ENCODE measurements at places on chromosomes 5 and 9. TPM values are rescaled to one million over a fixed set of nuclear protein-coding genes. Genes with fewer than 3 reads are reported as not detected.

GRCh38 chr5:6365142-6365976, 13.0 kb downstream of the MED10 start:
- H3K27ac ChIP-seq, result no peak overlapping the region
- no peaks in the 10 kb centered on the region for H3K36me3 ChIP-seq
- peak; percentile 8 for DNase-seq

Gene MAPK9
- 57.0 TPM for total RNA-seq

Gene FOXD4L3
- not detected for total RNA-seq

Gene LAMC3
- total RNA-seq, result 136 TPM

Gene ANKRD31
- total RNA-seq, result 16.9 TPM

Gene NFX1
- total RNA-seq, result 48.6 TPM

Gene TMEM252
- not detected for total RNA-seq

- H3K27ac ChIP-seq, result no peak overlapping the region
- peaks cover 6% of the 10 kb centered on the region for H3K4me1 ChIP-seq
- no peaks in the 10 kb centered on the region for H3K36me3 ChIP-seq
- no peak overlapping the region for H3K4me3 ChIP-seq
Measured at GRCh38 chr5:7852542-7852941, 1.6 kb upstream of the CFAP90 start.

DNA sequence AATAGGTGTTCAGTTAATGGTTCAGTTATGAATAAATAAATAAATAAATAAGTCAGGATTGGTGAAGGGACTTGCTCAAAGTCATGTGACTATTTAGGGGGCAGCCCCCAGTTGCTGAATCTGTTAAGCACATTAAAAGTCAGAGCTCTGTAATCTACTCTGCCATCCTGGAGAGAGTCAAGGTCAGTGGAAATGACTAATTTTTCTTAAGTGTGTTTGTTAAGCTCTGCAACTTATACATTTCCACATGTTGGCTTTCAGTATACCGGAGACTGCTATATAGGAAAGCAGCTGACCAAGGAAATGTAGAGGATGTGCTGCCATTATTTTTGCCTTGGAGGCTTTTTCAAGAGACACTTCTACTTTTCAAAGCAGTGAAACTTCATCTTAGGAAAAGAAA, 57.9 kb downstream of the KIAA1958 start:
- no peak for DNase-seq
- H3K27ac ChIP-seq, result no peak overlapping the region
- H3K4me1 ChIP-seq, result peaks cover 19% of the 10 kb centered on the region
- no peaks in the 10 kb centered on the region for H3K36me3 ChIP-seq
- H3K27me3 ChIP-seq, result no peaks in the 10 kb centered on the region

DNA sequence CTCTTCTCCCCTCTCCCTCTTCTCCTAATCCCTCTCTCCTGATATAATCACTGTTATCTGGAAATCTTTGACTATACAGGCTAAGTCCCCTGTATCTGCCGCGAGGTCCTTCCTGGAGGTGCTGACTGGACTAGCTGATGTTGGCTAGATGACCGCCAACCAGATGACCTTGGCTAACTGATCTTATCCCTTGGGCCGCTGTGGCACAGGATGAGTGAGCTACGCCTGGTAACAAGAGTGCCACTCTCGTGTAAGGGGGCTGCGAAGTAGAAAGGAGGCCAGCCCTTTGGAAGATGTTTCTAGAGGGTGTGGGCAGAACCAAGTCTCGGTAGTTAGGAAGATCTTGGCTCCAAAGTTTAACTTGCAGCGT, 345 bp upstream of the PRRC1 start:
- H3K27me3 ChIP-seq, result no peaks in the 10 kb centered on the region
- peak overlapping the region; percentile 92 for H3K4me3 ChIP-seq
- peaks cover 17% of the 10 kb centered on the region for H3K4me1 ChIP-seq
- no peak for DNase-seq
- peak overlapping the region; percentile 86 for H3K27ac ChIP-seq
- H3K36me3 ChIP-seq, result no peaks in the 10 kb centered on the region

Gene CANX
- total RNA-seq, result 296 TPM

- H3K4me3 ChIP-seq, result no peak overlapping the region
- H3K27me3 ChIP-seq, result no peaks in the 10 kb centered on the region
- peak overlapping the region; percentile 93 for H3K27ac ChIP-seq
Measured at GRCh38 chr5:151667083-151667482, 19.6 kb downstream of the SPARC start.

DNA sequence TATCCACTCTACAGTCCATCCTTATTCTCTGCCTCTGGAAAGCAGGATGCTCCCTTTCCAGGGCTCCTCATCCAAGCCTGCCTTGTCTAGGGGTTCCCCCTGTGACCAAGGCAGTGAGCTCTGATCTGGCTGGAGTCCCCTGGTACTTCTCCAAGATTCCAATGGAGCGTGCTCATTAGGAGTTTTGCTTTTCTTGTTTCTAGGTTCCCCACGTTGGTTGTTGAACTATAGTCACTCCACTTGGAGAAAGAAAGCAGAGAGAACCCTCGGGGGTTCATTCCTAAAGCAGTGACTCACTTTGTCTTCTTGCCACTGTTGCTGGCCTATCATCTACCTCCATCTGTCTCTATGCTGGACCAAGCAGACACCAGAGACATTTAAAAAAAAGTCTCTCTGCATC, 192.6 kb downstream of the TLE4 start:
- DNase-seq, result peak; percentile 59
- no peak overlapping the region for H3K4me3 ChIP-seq
- no peaks in the 10 kb centered on the region for H3K27me3 ChIP-seq
- no peaks in the 10 kb centered on the region for H3K4me1 ChIP-seq

DNA sequence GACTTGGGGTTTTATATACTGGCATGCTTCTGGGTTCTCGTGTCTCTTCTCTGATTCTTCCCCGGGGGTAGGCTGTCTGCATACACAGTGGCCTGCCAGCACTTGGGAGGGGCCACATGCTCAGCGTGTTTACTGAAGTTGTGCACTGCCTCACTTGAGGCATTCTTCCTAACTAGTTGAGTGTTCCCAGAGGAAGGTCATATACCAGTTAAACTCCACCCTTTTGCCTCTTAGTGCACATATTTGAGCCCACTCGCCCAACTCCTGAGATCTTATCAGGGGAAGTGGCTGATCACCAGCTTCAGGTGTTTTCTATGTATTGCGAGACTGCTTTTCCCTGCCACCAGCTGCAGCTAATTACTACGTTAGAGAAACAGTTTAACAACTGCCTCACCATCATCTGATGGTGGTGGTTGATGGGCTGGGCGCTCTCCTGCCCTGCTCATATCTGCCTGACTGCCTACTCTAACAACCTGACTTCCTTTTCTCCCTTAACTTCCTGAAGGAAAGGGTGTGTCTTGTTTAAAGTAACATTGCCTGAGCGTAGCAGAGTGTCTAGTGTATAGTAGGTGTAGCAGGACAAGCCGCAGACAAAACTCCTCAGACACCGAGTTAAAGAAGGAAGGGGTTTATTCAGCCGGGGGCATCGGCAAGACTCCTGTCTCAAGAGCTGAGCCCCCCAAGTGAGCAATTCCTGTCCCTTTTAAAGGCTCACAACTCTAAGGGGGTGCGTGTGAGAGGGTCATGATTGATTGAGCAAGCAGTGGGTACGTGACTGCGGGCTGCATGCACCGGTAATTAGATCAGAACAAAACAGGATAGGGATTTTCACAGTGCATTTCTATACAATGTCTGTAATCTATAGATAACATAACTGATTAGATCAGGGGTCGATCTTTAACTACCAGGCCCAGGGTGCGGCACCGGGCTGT, 60.1 kb upstream of the CLINT1 start:
- H3K27me3 ChIP-seq, result no peaks in the 10 kb centered on the region
- no peak overlapping the region for H3K4me3 ChIP-seq

Gene CNTNAP3B
- total RNA-seq, result 26.2 TPM

Gene SPATA31A3
- 4.4 TPM for total RNA-seq

DNA sequence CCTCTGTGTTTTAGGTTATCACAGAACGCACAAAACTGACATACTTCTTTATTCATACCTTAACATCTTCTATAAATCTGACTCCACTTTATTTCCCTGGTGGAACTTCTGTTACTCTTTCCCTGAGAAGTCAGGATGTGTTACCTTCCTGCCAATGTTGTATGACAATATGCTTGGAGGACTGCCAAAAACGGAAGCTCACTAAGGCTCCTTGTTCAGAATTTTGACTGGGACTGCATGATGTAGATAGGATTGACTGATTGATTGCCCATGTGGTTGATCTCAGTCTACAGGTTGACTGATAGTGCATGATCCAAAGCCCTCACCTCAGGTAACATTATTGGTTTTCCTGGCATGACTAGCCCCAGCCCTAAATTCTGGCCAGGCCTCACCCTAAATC, 319.4 kb downstream of the TLR4 start:
- no peak overlapping the region for H3K27ac ChIP-seq
- no peak overlapping the region for H3K4me3 ChIP-seq
- no peaks in the 10 kb centered on the region for H3K4me1 ChIP-seq

DNA sequence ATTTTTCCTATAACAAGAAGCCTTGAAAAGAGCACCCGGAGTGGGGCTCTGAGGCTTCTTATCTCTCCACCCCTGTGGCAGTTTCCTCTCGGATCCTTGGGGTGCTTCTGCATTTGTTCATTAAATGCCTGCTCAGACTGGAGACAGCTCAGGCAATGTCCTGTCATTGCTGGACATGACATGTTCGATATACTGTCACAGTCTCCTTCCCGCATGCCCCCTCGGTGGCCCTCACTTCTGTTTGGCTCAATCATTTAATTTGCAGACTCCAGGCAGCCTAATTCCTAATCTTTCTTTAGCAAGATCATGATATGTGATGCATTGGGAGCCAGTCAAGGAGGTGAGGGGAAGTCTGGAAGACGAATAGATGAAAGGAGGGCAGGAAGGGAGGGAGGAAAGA, 37.5 kb upstream of the CPEB4 start:
- H3K27me3 ChIP-seq, result no peaks in the 10 kb centered on the region
- no peaks in the 10 kb centered on the region for H3K36me3 ChIP-seq
- DNase-seq, result no peak
- H3K4me1 ChIP-seq, result no peaks in the 10 kb centered on the region
- no peak overlapping the region for H3K4me3 ChIP-seq

DNA sequence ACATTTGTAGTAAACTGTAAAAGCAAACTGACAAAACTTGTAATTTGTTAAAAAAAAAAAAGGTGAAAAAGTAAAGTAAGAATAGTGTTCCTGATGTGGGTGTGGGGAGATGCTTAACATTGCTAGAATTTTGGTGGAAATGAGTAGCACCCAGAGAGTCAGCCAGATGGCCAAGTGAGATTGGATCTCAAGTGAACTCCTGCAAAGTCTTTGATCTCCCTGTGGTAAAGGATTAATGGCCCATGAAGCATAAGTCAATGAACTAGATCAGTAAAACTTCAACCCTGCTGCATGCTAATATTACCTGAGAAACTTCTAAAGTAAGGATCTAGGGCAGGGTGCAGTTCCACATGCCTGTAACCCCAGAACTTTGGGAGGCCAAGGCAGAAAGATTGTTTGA, 19.0 kb upstream of the FAM169A start:
- no peaks in the 10 kb centered on the region for H3K4me1 ChIP-seq
- no peaks in the 10 kb centered on the region for H3K27me3 ChIP-seq
- H3K27ac ChIP-seq, result no peak overlapping the region
- no peak overlapping the region for H3K4me3 ChIP-seq
- no peaks in the 10 kb centered on the region for H3K36me3 ChIP-seq
